ENCODE measurements at places on chromosomes 2 and 18.

GRCh38 chr2:103734911-103735310 lies 973.1 kb downstream of the TMEM182 start:
- no peak for DNase-seq

GRCh38 chr2:233448220-233448559 lies 93.9 kb downstream of the DGKD start:
- DNase-seq = no peak

GRCh38 chr2:234991793-234992192 lies 40.0 kb downstream of the SH3BP4 start:
- DNase-seq = no peak

- DNase-seq = no peak
These were observed 82.0 kb downstream of the FHOD3 start for GRCh38 chr18:36379435-36379984.

- DNase-seq = no peak
These were observed 1.8 kb downstream of the GLS start for GRCh38 chr2:190882411-190882766.

DNA sequence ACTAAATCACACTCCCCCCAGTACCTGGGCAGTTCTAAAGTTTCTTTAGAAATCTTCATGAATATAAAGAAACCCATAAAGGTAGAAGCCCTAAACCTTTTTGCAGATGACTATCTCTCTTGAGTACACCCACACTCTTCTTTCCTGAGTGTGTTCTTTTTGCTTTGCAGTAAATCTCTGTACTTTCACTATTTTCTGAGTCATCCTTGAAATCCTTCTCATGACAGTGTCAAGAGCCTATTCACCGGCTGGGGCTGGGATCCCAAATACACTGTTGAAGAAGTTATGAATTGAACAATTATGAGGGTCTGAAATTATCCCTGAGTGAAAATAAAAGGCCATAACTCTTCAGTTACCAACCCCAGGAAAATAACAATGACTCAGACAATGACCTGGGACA lies 133.9 kb upstream of the CCDC195 start:
- no peak for DNase-seq

All from HS-27A (cell line).